CD4-positive, alpha-beta T cell (primary cell): ENCODE measurements at places on chromosomes 1 and 21.

- DNase-seq = no peak
Observed at GRCh38 chr1:34060187-34060730, 104.8 kb downstream of the CSMD2 start.

DNA sequence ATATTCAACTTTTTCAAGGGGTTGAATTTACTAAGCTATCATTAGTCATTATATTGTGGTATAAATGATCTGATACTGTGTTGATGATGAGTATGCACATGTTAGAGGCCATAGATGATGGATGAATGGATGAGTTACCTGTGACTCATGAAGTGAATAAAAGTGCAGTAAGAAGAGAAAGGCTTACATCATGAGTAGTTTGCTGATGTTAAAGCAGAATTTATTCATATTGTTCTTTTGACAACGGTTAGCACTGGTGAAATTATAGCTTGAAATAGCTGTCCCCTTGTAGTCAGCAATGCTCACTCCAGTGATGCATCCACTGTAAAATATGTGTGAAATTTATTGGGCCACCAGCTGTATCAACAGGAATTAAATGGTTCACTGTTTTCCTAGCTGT lies 541.0 kb upstream of the ZRANB2 start:
- no peak for DNase-seq

GRCh38 chr1:66505671-66506392 lies 28.1 kb upstream of the SGIP1 start:
- no peak for DNase-seq

GRCh38 chr1:175742790-175743459 lies 470 bp downstream of the TNR start:
- no peak for DNase-seq

DNA sequence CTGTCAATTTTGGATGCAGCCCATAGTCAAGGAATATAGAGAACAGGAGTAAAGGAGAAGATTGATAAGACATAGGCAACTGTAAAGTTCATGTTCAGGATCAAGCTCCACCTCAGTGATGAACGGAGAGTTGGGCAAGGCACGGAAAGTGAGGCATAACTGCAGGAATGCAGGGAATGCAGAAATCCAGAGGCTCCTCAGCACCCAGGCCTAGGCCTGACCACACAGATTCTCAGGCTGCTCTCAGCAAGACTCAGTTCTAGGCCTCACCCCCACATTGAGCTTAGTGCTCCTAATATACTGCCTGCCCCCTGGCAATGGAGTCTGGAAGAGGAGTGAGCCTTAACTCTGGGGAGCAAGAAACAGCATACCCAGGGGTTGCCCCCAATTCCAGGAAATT lies 36.3 kb upstream of the S1PR1 start:
- DNase-seq = no peak

- no peak for DNase-seq
Observed at GRCh38 chr1:173856903-173857302, 10.9 kb downstream of the GAS5 start.

DNA sequence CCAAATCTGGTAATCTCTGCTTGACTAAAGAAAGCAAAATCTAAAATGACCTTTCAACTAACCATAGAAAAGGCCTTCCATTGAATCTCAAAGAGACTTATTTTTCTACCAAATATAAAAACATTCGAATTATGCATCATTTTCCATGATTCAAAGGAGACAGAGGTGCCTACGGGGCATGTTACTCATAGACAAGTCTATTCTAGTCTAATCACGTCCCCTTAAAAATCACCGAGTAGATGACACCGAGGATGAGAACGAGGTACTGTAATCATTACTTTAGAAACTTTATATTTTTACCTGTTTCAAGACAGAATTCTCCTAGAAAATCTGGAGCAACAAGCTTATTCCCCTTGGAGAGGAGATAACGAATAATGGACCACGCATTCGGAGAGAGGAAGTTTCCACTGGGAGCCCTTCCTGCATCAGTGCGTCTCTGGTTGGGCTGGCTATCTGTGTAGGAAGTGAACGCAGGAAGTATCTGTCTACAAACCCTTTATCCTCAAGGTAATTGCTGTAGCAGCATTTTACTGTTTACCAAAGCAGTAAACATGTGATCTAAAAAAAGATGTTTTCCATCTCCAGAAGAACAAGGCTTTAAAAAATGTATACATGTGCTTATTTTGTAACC lies 9.5 kb downstream of the ERG start:
- DNase-seq = no peak

DNA sequence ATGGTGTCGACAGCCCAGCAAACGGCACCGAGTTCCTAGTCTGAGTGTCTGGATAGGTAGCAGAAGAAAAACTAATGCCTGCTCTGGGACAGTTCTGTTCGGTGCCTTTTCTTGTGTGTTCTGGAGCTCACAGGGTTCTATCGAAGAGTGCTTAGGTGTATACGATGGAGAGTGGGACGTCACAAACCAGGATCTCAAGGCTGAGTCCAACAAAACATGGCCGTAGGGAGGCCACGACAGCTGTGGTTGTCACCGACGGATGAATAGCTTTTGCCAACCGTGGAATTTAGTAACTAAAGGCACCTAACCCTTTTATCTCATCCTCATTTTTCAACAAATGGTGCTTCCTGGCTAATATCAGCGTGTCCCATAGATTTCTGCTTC lies 635 bp upstream of the SYNJ1 start:
- DNase-seq = no peak
